Activated CD4-positive, alpha-beta T cell treated with anti-CD3 and anti-CD28 coated beads for 36 hours (primary cell): ENCODE measurements at places on chromosomes 6 and 20.

GRCh38 chr6:38509713-38510112 is 130.0 kb downstream of the BTBD9 start:
- DNase-seq: no peak

DNA sequence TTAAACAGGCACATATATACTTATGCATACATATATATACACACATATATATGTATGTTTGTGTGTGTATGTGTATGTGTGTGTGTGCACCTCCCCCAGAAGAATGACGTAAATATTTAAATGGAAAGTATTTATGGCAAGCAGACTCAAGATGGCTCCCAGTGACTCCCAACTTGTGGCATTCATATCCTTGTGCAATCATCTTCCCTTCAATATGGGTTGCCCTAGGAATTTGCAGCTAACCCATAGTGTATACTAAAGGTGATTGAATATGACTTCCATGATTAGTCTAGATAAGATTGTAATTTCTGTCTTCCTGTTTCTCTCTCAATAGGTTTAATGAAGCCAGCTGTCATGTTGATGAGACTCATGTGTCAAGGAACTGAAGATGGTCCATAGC is 127.6 kb downstream of the TRDN start:
- DNase-seq: no peak

DNA sequence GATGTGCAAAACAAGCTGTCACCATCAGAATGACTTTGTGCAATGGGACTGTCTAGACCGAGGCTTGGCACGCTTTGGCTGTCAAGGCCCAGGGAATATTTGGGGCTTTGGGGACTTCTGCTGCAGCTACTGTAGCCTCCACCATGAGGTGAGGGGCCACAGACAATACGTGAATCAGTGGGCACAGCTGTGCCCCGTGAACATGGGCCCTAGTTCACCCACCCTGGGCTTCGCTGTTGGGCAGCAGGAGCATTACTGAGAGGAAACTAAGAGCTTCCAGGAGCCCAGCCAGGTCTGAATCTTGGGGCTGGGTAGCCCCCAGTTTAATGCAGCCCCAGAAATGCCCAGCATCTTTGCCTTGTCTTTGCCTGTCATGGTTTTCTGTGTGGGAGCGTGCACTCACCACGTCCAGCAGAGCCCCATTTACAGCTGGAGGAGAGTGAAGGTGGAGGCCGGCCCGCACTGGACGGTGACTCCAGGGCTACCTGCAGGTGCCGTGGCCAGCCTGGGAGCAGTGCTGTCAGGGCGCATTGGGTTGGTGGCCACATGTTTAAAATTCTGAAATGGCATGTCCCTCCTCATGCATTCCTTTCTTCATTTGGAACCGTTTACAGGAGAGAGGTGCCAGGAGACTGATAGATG is 34.7 kb downstream of the DUSP22 start:
- no peak for DNase-seq

DNA sequence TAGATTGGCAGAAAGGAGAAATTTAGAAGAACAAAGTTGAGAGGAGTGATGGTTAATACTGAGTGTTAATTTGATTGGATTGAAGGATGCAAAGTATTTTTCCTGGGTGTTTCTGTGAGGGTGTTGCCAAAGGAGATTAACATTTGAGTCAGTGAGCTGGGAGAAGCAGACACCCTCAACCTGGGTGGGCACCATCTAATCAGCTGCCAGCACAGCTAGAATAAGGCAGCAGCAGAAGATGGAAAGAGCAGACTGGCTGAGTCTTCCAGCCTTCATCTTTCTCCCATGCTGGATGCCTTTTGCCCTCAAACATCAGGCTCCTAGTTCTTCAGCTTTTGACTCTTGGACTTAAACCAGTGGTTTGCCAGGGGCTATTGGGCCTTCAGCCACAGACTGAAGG is 437.7 kb upstream of the AGPAT4 start:
- no peak for DNase-seq

- peak; percentile 68 for DNase-seq
Observed at GRCh38 chr20:35226884-35227681, 593 bp downstream of the MMP24 start.

DNA sequence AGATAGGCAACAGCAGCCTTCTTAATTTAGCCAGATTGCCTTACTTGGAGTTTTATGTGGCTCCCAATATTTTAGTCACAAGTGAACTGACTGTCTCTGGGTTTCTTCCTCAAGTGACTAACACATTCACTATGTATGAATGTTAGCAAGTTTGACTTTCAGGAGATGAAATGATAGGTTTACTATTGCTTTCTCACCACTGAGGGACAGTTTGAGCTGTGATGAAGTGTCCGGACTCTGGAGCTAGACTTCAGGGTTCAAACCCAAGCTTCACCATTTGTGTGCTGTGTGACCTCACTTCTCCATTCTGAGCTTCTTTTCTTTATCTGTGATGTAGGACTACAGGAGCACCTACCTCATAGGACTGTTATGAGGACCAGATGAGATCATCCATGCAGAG is 8.2 kb downstream of the DHX35 start:
- no peak for DNase-seq

DNA sequence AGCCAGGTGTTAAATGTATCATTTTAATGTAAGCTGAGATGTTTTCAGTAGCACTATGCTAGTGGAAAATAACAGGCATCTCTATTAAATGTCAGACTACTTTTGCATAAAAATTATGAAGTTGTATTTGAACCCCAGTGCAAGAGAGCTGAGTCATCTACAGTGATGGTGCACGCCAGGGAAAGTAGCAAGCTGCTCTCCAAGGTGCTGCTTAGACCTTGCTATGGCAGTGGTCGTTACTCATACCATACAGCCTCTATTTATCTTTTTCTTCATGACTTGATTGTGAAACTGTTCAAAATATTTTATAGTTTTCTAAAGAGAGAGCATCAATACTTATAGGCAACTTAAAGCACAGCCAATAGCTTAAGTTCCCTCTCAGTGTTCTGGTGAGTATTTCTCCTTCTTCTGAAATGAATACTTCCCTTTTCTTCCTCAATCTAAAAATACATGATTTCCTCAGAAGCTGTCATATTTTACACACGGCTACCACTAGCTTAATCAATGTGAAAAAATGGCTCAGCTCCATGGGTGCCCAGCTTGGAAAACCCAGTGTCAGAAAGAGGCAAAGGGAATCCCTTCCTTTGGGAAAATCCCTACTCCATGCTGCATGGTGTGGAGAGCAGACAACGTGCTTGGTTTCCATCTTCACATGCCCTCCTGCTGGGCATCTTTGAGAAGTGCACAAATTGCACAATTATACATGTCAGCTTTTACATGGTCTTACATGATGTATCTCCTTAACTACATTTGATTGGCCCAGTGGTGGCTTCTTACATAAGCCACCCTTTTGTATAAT is 105.6 kb downstream of the ELOVL4 start:
- peak; percentile 19 for DNase-seq

DNA sequence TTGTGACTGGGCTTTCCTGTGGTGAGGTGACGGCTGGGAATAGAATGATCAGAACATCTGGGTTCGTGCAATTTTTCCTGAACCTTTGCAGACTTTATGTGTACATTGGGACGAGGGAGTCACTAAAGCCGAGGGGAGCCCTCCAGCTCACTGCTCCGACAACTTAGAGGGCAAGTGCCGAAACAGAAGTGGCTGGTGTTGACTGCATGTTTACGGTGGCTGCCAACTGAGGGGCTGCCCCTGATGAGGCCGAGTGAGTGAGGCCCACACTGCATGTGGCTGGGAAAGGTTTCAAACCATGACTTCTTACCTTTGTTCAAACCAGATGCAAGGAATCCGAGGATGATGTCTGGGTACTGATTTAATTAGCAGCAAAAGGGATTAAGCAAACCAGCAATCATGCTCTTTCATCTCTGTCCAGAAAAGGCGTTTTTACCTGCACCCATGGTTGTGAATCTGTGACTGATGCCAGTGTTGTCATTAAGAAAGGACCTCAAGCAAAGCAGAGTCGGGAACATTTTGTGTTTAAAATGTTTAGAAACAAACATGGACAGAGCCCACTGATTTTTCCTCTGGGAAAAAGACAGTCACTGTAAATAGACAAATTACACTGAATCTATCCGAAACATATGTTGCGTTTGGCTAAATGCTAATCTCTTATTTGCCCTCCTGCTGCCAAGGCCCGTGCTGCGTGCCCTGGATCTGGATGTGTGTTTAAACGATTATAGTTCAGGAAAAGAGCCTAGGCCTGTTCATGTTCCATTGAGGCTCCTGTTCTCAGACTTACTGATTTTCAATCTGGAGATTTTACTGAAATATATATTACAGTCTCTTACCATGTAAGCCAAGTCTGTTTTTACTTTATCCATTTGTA is 105.1 kb downstream of the UST start:
- no peak for DNase-seq

DNA sequence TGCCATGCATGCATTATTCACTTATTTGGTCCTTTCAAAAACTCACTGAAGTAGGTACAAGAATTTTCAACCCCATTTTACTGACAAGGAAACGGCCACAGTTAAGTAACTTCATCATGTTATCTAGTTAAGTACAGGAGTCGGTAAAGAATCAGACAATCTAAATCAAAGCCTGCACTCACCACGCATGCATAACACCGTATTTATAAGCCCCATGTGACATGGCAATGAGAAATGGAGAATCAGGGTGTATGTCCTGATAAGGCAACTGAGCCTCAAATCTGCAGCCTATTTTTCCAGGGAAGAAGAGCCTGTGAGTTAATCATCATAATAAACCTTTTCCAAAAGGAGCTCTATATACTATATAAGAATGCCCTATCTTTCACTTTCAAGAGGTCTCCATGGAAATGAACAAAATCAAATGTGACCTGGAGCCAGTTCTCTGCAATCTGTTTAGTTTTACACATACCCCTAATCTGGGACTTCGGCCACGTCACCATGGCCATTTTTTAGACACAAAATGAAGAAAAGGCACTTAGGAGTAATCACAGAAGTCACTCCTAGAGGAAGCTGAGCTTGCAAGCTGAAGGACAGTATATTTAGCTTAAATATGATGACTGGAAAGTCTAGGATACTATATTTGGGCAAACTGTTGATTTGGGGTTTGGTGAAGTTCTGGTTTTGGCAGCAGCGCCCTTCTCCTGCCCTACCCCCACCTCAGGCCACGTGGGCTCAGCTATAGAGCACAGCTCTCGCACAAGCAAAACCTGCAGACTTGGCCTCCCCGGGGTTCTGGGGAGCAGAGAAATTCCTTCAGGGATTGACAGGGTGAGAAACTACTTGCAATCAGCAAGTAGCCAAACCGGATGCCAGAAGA is 19.2 kb downstream of the TRAM2 start:
- no peak for DNase-seq

- DNase-seq: peak; percentile 29
Observed at GRCh38 chr6:113980937-113981554, 10.1 kb upstream of the HDAC2 start.
